Immature natural killer cell (primary cell): ENCODE measurements at places on chromosomes 1 and 21.
A peak's percentile ranks its signal among the peaks of the same experiment; 100 is the strongest.

DNA sequence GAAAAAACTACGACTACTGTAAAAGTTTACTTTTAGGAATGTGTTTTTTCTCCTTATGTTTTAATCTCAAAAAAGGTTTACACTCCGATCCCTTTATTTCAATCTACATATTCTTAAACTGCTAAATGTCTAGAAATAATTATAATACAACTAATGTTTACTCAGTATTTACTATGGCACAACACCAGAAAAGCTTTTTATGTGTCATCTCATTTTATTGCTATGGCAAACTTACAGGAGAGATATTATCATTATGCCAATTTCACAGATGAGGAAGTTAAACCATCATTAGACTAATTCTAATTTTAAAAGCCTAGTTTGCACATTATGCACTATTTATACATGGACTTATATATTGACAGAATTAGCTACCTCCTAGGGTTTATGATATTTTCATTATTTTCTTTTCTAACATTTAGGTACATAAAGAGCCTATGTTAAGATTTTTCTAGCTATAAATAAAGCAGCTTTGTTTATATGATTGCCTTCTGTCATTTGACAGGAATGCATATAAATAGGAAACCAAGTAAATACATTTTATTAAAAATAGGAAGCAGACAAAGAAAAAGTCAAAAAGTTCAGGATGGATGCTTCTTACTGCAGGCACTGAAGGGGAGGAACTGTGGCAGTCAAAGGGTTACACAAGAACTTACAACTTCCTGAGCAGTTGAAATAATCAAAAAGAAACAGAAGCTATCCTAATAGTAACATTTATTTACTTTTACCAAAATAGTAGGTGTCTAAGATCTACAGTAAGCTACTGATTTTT, 442.4 kb downstream of the LTN1 start:
- no peak for DNase-seq

- no peak for DNase-seq
Observed at GRCh38 chr1:203870245-203870644, 8.8 kb downstream of the SNRPE start.

GRCh38 chr21:26751305-26751704, 93.9 kb downstream of the ADAMTS1 start:
- DNase-seq: no peak

DNA sequence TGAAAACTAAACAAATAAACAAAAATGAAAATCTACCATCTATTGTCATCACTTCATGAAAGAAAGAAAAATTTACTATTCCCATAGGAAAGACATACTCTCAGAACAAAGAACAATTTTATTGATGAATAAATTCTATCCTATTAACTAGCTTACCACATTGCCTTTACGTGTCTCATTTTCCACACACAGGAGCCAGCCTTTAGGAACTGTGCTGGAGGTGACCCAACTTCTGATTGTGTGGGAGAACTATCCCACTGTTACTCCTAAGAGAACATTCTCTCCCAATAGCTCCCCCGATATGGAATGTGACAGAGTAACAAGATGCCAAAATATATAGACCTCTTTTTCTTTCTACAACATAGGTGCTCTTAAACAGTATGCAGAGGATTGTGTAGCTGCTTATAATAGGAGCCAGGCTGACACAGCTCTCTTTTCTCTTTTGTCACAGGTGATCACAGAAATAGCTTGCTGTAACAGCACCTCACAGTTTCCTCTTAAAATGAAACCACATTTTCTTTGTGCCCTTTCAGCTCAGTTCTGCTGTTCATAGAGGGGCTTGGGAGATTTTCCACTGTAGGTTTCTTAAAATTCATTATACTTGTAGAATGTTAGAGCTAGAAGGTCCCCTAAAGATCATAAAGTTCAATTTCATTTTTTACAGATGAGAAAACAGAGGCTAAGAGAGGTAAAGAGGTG, 35.5 kb downstream of the C21orf91 start:
- no peak for DNase-seq

DNA sequence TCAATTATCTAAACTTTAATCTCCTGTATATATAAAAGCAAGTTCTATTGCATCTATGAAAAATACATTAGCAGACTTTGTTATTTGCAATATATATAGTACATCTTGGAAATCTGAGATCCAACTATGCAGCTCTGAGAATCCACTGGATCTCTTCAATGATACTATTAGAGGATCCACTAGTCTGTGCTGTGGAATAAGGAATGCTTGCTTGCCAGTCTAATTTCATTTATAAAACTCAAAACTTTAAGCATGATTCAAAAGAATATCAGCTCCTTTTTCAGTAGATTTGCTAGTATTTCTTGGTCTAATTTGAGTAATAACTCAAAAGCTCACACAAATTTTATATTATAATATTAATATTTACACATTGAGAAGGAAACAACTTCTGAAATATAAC, 115.1 kb downstream of the SPATA6 start:
- no peak for DNase-seq

DNA sequence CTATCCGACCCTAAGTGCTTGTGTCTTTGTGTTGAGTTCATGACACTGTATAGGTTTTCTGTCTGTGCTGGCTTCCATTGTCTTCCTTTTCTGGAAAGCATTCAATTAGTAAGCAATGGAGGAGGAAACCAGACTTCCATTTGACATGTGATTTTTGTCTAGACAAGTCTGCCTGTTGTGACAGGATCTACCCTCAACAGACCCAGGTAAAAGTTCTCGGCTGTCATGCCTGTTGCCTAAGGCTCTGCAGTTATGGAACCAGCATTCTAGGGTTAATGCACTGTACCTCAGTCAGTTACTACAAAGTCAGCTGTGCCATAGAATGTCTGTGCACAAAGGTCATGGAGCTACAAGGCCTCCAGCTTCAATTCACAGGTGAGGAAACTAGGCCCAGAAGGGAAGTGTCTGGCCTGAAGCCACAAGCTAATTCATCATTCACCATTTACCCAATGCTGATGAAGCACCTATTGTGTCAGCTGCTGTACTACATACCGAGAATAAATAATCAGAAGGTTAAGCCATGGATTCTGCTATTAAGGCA, 72.3 kb downstream of the PLPP3 start:
- DNase-seq: no peak

- no peak for DNase-seq
Observed at GRCh38 chr1:86913399-86913895, 479 bp downstream of the SELENOF start.

DNA sequence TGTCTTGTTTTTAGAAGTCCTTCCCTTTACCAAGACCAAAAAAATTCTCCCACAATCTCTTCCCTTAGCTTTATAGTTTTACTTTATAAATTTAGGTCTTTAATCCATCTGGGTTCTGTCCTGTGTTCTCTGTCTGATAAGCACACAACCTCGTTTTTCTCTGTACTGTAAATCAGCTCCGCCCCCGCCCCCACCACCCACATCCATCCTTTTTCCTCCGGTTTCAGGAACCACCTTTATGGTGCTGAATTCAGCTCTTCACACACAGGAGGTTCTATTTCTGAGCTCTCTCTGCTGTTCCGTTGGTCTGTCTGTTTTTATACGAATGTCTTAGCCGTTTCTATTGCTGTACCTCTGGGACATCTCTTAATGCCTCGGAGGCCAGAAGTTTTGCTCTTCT, 44.5 kb downstream of the ACTL8 start:
- DNase-seq: no peak

- DNase-seq: no peak
Observed at GRCh38 chr1:44113095-44113609, 5.5 kb upstream of the KLF17 start.

GRCh38 chr1:162390396-162391185, 9.1 kb downstream of the C1orf226 start:
- DNase-seq: no peak

GRCh38 chr1:229410370-229410691, 23.6 kb downstream of the ACTA1 start:
- DNase-seq: no peak

DNA sequence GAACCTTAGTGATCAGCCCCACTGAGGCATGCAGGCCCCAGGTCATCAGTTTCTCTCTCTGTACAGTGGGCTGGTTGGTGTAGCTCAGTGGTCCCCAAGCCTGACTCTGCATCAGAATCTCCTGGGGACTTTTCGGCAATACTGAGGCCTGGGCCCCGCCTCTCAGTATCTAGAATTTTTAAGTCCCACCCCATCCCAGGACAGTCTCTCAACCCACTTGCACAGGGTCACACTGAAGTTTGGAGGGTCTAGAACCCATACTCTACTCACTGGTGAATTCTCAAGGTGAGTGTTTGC, 216.4 kb downstream of the MATN1 start:
- no peak for DNase-seq

- DNase-seq: no peak
Observed at GRCh38 chr1:48033495-48034045, 36.4 kb upstream of the TRABD2B start.

DNA sequence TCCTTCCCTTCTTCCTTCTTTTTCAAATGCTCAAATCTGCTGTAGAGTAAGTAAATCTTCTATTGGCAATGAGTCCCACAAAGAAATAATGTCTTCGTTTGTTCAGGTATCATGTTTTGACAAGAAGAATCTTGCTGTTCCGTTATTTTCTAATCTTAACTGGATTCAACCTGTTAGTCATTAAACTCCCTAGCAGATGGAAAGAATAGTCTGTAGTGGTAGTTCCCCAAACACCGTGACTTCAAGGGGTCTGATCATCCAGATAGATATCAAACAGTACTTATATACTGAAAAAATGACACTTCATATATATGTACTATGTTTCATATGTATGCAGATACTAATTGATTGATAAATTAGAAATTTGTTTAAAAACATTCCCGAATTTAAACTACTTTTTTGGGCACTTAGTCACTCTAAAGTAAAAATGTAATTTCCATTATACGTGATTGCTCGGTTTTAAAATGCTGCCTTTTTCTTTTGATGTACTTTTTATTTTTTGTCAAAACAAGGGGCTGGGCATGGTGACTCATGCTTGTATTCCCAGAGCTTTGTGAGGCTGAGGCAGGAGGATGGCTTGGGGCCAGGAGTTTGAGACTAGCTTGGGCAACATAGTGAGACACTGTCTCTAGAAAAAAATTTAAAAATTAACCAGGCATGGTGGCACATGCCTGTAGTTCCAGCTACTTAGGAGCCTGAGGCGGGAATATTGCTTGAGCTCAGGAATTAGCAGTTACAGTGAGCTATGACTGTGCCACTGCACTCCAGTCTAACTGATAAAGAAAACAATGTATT, 335.7 kb upstream of the SNX7 start:
- DNase-seq: no peak

GRCh38 chr1:152537496-152537895, 23.2 kb downstream of the CRCT1 start:
- DNase-seq: no peak

- peak; percentile 65 for DNase-seq
Observed at GRCh38 chr21:38766987-38767722, 38.6 kb upstream of the ETS2 start.
